ENCODE measurements at places on chromosomes 7 and 10.

- no peak for DNase-seq
- no peaks in the 10 kb centered on the region for H3K36me3 ChIP-seq
- H3K4me1 ChIP-seq: peaks cover 21% of the 10 kb centered on the region
- H3K27me3 ChIP-seq: no peaks in the 10 kb centered on the region
- H3K27ac ChIP-seq: peak overlapping the region; percentile 45
These were observed 553 bp upstream of the ADD3 start for GRCh38 chr10:110007161-110007700.

DNA sequence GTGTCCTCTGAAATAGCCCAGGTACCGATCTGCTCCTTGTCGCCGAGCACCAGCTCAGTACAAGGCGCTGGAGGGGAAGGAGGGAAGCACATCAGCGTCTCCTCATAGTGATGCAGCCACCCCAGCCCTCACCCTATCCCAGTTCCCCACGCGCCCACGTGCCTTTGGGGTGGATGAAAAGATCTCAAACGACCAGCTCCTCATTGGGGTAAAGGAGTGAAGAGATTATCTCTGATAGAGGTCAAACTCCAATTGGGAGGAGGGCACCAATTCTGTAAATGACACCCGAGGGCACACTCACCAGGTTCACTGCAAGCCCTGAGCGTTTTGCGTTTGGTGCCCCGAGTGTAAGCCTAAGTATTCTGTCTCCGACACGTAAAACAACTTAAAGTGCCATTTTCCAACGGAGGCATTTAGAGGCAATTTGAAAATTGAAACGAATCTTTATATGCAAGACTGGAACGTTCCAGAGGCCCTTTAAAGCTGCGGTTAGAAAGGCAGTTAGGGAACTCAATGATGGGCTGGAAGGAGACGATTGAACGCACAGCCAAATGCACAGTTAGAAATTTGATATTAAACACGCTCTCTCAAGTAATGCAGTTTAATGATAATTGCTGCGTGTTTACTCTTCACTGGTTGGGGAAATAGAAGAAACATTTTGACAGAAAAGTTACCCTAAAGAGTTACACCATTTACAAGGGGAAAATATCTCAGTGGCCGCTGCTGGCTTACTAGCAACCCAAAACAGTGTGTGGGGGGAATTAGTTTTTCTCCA lies 8.9 kb upstream of the EMX2 start:
- H3K4me3 ChIP-seq: no peak overlapping the region
- no peaks in the 10 kb centered on the region for H3K36me3 ChIP-seq
- H3K27me3 ChIP-seq: peaks cover 39% of the 10 kb centered on the region
- no peak for DNase-seq

- no peaks in the 10 kb centered on the region for H3K4me1 ChIP-seq
- H3K27ac ChIP-seq: no peak overlapping the region
- DNase-seq: no peak
- no peaks in the 10 kb centered on the region for H3K27me3 ChIP-seq
- no peak overlapping the region for H3K4me3 ChIP-seq
These were observed 45.1 kb upstream of the OPTN start for GRCh38 chr10:13054844-13055243.

DNA sequence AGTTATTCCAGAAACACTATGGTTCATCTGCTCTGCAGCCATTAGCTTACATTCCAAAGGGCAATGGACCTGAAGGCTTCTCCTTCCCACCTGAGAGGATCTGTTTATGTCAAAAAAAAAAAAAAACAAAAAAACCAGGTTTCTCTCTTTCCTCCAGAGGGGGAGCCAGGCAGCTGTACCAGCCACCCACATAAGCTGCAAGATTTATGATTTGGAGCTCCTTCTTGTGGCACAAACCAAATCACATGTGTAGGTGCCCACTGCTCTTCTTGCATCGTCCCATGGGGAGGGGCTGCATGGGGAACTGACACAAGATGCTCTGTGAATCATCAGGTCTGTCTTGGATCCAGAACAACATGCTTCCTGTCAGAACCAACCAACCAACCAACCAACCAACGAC lies 231.6 kb upstream of the IGFBP3 start:
- H3K27ac ChIP-seq: no peak overlapping the region
- H3K4me1 ChIP-seq: no peaks in the 10 kb centered on the region
- no peak overlapping the region for H3K4me3 ChIP-seq
- no peak for DNase-seq

DNA sequence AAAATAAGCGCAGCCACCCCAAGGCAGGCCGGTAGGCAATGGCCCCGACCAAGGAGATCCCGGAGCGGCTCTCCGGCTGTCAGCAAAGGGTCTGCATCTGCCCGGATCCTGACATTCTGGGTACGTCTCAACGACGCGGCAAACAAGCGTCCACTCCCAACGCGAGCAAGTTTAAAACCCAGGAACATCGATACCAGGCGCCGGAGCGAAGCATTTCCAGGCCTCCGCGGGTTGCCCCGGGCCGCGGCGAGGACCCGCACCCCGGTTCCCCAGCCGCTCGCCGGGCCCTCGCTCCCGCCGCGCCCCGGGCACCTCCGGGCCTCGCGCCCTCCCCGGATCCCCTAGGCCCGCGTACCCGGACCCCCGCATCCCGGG lies 453 bp downstream of the URGCP start:
- no peak for DNase-seq
- peaks cover 13% of the 10 kb centered on the region for H3K4me1 ChIP-seq
- H3K36me3 ChIP-seq: no peaks in the 10 kb centered on the region
- peak overlapping the region; percentile 76 for H3K27ac ChIP-seq
- H3K4me3 ChIP-seq: peak overlapping the region; percentile 80

All from HCT116 (cell line).